IMR-90 (cell line): ENCODE measurements at places on chromosomes 4 and X.

DNA sequence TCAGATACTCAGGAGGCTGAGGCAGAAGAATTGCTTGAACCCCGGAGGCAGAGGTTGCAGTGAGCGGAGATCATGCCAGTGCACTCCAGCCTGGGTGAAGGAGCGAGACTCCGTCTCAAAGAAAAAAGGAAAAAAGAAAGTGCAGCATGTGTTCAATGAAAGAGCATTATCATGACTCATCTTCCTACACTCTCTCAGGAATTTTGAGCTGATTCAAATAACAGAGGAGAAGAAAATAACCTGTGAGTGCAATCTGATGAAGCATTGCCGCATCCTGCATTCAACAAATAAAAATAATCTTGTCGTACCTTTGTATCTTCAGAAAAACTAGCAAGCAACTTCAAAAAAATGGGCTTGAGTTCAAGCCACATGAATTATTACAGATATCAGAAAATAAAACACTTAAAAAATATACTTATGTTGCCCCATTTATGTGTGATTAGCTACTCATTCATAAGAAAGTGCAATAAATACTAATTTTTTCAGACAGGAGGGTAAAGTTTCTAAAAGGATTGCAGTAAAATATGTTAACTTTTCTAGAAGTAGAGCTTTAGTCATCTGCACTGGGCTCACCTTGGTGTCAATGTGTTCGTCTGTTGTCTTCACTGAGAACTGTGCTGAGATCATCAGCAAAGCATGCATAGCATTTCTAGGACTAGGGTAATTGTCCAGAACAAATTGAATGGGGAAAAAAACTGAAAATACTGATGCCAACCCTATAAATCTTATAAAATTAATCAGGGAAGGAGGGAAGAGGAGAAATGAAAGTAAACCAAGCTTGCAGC is 90.4 kb upstream of the VCX3B start:
- DNase-seq = no peak

- DNase-seq = peak; percentile 93
Measured at GRCh38 chr4:85762529-85762871, 287.6 kb downstream of the ARHGAP24 start.

DNA sequence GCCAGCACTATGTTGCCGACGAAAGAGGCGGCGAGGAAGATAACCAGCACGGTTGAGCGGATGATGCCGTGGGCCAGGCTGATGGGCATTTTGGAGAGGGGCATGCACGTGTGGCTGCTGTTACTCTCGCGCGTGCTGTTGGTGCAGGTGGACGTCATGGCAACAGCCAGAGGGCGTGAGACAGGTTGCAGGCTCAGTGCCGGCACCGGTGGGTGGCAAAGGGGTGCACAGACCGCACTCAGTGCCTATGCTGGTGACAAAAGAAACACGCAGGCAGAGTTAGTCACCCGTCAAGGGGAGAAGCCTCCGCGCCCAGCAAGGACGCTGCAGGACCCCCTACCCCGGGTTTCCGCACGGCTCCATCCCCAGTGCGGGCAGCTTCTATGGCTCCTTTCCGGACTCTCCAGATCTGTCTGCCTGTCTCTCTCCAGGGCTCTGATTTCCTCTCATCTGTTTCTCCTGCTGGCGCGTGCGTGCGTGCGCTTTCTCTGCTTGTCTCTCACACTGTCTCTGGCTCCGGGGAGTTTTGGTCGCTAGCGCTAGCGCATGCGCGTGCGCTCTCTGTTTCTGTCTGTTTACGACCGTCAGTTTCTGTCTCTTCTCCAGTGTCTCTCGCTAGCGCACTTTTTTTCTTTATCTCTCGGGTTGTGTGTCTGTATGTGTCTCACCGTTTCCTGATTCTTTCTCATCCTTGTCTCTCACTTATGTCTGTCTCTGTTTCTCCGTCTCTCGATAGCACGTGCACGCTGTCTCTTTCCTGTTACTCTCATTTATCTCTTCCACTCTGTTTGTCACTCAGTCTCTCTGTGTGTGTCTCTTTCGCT is 2.1 kb downstream of the GPR101 start:
- DNase-seq = peak; percentile 10

GRCh38 chrX:121236040-121236439 is 188.6 kb downstream of the GLUD2 start:
- no peak for DNase-seq

DNA sequence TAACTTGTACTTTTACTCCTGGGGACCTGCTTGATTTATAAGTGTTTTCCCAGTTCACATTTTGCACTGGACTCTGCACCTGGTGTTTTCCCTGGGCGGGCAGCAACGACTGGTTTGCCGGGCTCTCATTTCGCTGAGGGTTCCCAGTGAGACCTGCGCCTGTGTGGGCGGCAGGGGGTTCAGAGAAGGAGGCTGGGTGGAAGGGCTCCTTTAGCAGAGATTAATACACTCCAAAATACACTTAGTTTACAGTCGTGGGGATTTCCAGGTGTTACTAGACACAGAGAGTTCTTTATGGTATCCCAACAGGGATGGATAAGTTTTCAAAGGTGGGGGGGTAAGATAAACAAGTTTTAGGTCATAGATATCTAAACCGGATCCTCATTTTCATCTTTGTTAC is 53.0 kb upstream of the SHISA3 start:
- DNase-seq = no peak

GRCh38 chrX:131741103-131741581 is 197.3 kb downstream of the OR13H1 start:
- peak; percentile 81 for DNase-seq

DNA sequence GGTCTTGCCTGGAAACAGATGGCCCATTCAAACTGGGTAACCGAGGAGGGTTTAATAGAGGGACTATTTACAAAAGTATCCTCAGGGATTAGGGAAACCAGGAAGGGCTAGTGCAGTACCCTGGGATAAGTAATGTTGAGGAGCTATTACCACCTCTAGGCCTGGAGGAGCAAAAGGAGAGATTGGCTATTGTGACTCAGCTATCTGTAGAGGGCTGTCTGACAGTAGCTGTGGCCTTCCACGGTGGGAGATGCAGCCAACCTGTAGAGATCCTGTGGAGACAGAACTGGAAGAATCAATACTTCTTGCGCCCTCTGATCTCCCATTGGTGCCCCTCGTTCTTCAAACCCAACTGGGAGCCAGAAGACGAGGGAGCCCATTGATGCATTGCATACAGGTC is 34.1 kb upstream of the RPS6KA3 start:
- no peak for DNase-seq

DNA sequence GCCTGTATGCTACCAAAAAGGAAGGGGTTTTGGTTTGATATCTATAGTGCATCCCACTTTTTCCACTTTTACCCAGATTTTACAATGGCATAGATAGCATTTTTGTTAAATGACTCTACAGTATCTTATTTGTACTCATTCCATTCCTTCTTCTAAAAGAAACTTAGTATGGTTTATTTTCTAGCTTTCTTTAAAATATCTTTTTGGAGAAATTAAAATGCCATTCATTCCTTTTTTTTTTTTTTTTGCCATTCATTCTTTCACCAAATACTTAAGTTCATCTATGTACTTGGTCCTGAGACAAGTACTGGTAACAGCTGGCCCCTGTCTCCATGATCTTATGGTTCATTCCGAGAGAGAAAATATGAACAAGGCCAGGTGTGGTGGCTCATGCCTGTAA is 49.1 kb downstream of the MID1 start:
- DNase-seq = peak; percentile 50

DNA sequence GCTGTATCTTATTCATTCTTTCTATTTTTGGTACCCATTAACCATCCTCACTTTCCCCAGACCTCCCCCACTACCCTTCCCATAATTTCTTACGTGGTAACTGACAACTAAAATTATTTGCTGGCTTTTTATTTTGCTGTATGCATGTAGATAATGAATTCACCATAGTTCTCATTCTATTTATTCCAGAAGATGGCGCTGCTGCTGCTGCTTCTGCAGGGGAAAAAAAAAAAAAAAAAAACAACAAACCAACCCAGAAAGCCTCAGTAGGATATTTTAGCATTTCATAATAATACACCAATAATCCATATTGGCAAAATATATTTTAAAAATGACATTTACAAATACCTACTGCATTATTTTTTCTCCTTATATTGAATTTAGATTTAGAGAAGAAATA is 416.6 kb upstream of the MAGEB18 start:
- no peak for DNase-seq

DNA sequence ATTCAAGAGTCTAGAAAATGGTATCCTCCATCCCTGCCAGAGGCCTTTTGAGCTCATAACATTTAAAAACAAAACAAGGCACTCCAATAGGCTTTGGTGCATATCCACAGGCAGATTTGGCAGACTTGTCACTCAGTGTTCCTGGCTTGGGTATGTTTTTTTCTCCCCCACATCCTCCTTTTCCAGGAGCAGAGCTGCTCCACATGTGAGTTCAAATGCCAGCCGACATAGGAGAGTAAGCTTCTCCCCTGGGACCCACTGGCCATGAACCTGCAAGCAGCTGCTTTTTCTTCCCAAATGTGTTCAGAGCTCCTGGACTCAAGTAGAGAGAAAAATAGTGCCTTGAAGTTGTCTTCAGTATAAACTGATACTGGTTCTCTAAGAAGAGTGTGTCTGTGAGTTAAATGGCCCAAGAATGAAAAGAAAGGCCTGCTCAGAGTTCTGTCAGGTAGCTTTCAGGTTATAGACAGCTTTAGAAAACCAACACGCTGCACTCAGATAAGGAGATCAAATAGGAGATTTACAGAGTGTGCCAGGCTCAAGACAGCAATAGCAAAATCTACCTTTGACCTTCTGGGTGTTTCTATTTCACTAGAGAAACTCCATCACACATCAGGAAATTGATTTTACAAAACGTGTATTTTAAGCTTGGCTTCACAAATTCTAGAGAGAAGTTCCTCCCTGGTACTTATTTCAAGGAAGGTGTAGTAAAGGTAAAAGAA is 162.5 kb upstream of the GALNT7 start:
- DNase-seq = no peak

DNA sequence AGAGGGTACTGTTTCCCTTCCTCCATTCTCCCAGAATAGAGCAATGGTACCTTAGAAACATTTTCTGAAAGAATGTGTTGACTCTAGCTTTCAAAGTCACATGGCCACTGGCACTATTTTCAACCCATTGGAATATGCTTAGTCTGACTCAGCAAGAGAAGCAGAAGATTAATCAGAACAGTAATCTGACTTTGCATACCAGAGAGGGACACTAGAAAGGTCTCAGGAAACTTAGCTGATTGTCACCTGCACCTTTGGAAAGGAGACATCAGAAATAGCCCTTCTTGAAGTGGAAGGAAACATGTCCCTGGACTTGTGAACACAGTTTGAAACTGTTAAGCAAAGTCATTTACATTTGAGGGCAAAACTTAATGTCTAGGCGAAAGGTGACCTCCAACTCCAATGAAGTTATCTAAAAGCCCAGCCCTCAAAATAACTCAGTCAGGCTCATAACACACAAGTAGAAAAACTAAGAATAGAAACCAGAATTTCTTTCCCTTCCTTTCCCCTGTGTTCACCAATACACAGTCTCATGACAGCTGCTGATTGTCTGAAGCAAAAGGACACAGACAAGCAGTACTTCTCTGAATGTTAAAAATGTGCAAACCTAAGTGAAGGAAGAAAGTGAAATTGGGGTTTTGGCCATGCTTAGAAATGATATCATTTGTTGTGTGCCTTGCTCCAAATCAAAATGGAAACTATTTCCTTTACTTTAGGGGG is 270.8 kb downstream of the GRIA3 start:
- no peak for DNase-seq

DNA sequence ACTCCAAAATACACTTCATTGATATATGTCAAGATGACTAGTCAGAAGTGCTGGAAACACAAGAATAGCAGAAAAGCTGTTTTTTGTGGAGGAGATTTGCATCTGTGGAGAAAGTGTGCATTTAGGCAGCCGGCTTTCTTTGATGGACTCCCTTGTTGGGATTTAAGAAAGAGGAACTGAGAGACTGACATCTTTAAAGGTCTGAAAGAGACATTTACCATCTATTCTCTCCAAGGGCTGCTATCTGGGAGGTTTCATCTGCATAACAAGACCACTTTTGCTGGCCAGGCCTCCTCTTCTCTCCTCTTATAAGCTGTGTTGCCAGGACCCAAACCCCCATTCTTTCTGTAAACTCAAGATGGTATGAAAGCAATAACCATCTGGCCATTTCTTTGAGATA is 1065.0 kb downstream of the NLGN4X start:
- DNase-seq = no peak

GRCh38 chr4:84492737-84493091 is 6.4 kb downstream of the NKX6-1 start:
- DNase-seq = no peak

- DNase-seq = no peak
Measured at GRCh38 chr4:104128031-104128849, 366.5 kb downstream of the CXXC4 start.

DNA sequence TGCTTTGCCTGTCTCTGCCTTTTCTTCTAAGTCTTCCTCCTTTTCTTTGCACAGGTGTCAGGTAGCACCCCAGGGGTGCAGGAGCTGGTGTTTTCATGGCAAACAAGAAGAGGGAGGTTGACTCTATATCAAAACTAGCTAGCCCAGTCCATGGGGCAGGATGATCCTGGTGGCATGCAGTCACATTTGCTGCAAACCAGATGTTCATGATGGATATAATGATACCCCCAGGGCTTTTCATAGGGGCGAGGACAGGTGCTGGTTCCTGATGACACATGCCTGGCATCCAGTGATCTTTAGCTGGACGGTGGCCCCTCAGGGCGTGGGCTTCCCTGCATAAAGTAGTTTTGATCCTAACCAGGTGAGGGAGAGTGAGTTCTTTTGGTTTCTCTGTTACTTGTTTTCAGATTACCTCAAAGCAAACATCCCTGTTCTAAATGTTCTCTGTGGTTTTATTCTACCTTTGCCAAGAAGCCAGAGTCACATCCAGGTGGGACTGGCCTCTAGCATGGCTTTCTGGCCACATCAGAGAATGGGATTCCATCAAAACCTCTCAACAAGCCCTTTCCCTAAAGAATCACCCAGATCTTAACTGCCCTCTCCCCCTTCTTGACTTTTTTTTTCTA is 11.2 kb upstream of the UBA6 start:
- DNase-seq = no peak

DNA sequence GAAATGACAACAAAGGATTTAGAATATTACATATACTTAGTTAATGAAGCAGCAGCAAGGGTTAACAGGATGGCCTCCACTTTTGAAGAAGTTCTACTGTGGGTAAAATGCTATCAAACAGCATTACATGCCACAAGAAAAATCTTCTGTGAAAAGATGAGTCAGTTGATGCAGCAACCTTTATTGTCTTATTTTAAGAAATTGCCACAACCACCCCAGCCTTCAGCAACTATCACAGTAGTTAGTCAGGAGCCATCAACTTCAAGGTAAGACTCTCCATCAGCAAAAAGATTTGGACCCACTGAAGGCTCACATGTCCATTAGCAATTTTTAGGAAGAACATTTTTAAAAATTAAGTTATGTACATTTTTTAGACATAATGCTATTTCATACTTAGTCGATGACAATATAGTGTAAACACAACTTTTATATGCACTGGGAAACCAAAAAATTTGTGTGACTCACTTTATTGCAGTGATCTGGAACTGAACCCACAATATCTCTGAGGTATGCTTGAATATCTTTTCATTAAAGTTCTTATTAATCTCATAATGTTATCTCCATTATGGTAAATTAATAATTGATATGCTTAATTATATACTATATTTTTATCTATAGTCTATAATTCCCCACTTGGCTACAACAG is 81.2 kb downstream of the SPCS3 start:
- DNase-seq = peak; percentile 78
